ENCODE measurements at places on chromosomes 1 and 21.

- no peak for DNase-seq
Observed at GRCh38 chr1:78279051-78279450, 211.7 kb upstream of the PTGFR start.

DNA sequence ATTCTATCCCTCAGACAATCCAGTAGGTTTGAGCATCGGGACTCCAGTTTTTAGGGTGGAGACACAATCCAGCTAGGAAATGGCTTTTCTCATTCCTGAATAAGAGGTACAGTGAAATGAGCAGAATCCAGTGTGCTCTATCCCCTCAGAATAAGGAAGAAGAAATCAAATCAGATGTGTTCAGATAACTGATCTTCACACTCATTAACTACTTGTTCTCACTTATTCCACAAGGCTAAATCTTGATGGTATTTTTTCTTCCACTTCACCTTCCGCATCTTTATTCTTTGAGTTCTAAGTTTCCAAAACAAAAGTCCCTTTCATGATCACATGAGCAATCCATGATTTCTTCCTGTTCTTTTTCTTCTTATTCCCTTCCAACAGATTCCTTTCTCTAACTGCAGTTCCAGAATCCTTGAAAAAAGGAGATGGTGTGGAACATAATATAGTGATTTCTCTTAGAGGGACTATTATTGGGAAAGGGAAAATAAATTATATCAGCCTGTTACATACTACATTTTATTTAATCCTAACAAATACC is 1.7 kb downstream of the SYT11 start:
- DNase-seq = no peak

DNA sequence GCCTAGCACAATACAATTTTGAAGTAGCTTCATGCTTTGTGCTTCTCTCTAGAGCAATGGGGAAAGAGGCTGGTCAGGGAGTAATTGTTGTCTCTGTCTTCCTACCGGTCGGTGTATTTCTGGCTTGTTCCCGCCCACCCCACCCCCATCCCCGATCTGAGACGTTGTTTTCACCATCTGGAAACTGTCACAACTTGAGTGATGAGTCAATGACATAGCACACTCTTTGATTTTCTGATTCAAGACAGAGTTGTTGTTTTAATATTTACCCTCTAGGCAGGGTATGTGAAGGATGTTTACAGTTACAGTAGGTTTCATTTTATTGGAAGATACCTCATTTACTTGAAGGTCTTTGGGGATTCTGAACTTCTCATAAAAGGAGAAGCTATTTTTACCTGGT is 7.0 kb downstream of the IL12RB2 start:
- DNase-seq = no peak

- no peak for DNase-seq
Observed at GRCh38 chr1:230948301-230948700, 30.4 kb downstream of the TTC13 start.

DNA sequence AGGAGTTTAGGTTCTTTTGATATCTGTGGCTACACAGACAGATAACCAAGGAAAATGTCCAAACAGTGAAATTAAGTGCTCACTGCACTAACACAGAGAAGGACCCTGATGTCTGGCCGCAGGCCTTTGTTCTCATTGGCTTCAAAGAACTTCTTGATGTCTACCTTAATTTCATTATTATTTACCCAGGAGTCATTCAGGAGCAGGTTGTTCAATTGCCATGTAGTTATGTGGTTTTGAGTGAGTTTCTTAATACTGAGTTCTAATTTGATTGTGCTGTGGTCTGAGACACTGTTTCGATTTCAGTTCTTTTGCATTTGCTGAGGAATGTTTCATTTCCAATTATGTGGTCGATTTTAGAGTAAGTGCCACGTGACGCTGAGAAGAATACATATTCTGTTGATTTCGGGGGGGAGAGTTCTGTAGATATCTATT is 15.2 kb upstream of the LGALS8 start:
- no peak for DNase-seq

DNA sequence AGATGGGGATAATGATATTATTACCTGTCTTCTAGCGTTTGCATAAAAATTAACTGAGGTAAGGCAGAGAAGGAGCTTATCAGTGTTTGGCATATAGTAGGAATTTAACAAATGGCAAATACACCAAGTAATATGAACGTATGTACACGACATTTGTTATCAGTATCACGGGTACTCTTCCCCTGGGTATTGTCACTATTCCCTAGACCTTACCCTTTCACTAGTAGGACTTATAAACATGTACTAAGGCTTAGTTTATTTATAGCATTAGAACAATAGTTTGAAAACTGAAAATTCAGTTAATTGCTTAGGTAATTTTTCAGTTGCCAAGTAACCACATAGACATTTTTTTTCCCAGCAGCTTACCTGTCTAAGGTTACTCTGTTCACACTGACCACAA is 187.0 kb downstream of the KCTD3 start:
- DNase-seq = no peak

DNA sequence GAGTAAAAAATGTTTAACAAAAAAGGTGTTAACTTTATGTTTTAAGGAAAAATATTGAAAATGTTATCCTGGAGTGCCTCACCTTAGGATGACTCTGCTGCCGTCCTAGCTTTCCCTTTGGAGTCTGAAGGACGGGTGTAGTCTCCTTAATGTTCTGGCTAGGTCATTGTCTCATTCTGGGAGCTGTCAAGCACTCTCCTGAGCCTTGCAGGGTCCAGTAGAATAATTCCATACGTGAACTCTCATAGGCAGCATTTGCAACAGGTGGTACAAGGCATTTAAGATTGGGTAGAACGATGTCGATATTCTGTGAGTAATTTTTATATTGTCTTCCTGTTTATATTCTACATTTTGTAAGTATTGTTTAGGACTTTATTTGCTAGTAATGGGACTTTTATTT is 283.6 kb upstream of the C1orf105 start:
- DNase-seq = no peak

DNA sequence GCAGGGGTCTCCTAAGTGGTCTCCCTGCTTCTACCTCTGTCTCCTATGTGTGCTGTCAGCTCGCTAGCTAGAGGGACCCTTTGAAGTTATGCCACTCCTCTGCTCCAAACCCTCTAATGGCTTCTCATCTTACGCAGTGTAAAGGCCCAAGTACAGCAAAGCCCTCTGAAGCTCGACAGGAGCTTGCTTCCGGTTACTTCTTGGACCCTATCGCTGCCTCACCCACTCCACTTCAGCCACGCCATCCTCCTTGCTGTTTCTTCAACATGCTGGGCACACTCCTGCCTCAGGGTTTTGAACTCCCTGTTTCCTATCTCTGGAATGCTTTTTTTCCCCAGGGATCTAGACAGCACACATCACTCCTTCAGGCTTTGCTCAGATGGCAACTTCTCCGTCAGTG is 102.3 kb upstream of the F3 start:
- no peak for DNase-seq

- DNase-seq = no peak
Observed at GRCh38 chr1:32706491-32706890, 3.9 kb upstream of the SYNC start.

- no peak for DNase-seq
Observed at GRCh38 chr21:46314441-46315020, 9.1 kb downstream of the C21orf58 start.

- no peak for DNase-seq
Observed at GRCh38 chr1:44489481-44489880, 84.4 kb downstream of the RNF220 start.

DNA sequence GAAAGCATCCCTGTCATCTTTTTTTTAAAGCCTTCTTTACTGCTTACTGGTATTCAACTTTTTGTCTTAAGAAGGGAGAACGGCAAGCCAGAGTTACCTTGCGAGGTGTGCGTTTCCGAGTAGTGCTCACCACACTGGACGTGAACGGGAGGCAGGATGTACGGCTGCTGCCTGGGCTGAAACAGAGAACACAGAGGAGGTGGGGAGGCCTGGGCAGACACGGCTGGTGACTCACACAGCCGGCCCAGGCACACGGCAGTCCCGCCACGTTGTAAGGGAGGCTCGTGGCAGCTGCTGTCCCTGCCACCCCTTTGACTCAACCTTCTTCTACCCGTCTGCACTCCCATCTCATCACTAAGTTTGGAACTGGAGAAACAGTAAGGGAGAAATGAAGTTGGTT is 105.8 kb downstream of the SMYD2 start:
- no peak for DNase-seq

DNA sequence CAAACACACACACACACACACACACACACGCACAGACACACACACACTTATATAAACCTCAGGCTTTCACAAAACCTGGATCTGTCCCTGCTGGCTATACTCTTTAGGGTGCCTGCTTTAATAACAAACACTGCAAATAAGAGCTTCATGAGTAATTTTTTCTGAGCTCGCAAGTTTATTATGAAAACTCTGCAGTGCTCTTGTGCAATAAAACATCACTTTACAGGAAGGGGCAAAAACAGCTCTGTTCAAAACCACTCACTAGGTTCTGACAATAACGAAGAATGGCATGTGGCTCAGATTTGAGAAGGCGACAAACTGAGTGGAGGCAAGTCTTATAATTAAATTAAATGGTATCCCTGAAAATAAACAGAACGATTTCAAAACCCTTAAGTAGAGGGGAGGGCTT is 42.6 kb upstream of the CTPS1 start:
- DNase-seq = no peak

DNA sequence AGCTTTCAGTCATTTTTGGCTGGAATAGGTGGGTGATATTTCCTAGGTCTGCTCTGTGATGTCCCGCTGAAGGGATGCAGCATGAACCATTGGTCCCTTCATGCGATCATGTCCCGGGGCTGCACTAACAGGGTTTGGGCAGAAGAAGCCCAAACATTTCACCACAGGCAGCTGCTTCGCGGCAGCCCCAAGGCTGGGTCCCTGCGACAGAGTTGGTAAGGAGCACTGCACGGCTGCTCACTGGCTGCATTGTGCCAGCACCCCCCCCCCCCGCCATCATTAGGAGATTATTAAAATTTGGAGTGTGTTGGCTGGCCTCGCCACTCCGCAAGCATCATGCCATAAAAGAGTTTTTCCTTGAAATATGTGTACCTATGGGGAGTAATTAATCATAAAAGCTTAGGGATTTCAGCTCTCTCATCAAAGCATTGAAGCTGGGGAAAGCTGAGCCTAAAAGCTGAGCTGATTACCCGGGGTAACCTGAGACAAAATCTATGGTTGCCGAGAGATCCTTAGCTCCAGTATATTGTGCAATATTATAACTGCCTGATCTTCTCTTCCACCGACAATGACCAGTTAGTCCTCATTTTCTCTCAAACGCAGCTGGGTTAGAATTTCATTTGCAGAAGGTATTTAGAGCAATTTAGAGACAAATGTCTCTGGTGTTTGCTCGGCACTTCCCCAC is 62.5 kb downstream of the PEX14 start:
- DNase-seq = no peak

GRCh38 chr21:42232176-42232825 is 13.4 kb downstream of the ABCG1 start:
- no peak for DNase-seq

DNA sequence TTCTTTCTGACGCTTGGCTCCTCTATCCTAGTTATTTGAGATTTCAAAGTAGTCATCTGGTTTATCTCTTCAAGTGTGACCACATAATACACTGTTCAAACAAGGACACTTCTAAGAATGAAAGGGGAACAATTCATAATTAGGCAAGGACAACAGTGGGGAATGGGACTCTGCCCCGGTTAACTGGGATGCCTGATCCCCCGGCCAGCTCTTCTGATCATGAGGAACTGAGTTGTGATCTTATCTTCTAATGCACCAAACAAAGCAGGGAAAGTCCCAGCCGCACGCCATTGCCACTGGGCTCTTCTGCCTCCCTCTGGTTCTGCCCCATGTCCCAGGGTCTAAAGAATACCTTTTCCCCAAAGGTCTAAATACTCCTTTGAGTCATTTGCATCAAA is 158.2 kb upstream of the IRF2BP2 start:
- no peak for DNase-seq

DNA sequence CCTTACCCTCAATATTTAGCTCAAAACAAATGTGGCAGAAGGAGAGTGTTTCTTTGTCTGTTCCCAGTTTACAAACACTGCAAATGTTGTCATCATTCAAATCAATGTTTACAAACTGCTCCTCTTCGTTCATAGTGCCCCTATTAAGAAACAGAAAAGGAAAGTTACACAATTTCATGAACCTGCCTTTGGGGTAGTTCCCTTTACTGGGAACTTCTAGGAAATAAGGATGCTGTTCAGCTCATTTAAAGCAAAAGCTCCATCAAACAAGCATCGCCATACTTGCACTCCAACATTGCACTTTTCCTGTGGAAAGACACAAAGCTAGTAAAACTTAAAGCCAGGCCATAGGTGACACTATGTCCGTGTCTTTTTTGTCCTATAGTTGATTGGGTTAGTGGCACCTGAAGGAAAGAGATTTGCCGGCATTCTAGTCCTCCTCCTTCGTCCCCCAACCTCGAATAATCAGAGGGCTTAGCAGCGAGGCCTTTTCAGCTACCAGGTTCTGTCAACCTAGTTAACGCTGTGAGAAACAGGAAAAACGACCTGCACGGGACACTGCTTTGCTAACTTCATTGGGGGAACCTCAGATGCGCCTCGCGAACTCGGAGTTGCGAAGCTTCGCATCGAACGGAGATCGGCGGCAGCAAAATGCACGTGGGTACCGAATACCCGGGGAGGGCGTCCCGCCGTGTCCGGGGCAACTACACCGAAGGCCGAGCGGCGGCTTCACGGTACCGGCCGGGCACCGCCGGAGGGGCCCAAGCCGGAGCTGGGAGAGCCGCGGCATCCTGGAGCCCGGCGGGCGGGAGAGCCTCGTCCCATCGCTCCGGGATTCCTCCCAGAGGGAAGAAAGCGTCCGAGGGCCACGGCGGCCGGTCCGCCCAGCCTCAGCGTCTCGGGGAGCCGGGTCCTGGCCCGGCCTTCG is 706 bp downstream of the C21orf91 start:
- no peak for DNase-seq

GRCh38 chr1:31531177-31531999 is 44.9 kb upstream of the TINAGL1 start:
- DNase-seq = no peak

DNA sequence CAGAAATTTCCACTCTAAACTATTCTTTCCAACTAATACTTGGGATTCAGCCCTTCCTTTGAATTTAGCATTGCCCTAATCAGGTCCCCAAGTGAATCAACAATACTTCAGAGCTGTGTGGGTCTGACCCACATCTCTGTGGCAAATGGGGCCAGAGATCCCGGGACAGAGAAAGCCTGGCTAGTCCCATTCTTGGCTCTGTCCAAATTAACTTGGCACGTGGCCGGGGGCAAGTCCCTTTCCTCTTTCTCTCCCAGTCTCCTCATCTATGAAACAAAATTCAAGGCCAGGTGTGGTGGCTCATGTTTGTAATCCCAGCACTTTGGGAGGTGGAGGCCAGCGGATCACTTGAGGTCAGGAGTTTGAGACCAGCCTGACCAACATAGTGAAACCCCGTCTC is 6.3 kb upstream of the ZC3H12A start:
- no peak for DNase-seq

DNA sequence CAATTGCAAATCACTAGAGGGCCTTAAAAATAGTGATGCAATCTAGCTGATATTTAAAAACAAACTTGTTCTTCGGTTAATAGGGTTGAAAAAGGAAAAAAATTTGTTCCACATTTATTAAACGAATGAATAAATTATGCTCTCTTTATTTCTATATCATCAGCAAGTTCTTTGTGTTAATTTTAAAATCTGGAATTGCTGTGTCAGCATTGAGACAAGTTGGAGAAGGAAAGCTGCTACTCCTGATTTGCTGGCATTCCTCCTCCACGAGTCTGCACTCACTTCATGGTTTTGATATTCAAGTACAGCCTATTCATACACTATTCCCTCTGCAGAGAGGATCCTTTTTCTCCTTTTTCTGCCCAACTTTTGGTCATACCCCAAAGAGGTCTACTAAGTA is 117.6 kb downstream of the MRPL39 start:
- no peak for DNase-seq
